ENCODE measurements at places on chromosomes 6 and 20.
A peak's percentile ranks its signal among the peaks of the same experiment; 100 is the strongest.

- H3K4me3 ChIP-seq = no peak overlapping the region
- H3K4me1 ChIP-seq = no peaks in the 10 kb centered on the region
- H3K27me3 ChIP-seq = no peaks in the 10 kb centered on the region
- no peak for DNase-seq
- H3K36me3 ChIP-seq = no peaks in the 10 kb centered on the region
Observed at GRCh38 chr6:22636452-22636851, 67.1 kb downstream of the HDGFL1 start.

GRCh38 chr20:36092398-36093024 lies 62.0 kb upstream of the EPB41L1 start:
- peaks cover 6% of the 10 kb centered on the region for H3K4me1 ChIP-seq
- no peak for DNase-seq
- H3K36me3 ChIP-seq = peaks cover 4% of the 10 kb centered on the region

GRCh38 chr6:12233693-12234571 lies 56.2 kb upstream of the EDN1 start:
- peak; percentile 60 for DNase-seq
- H3K4me3 ChIP-seq = peak overlapping the region; percentile 79
- peaks cover 28% of the 10 kb centered on the region for H3K4me1 ChIP-seq
- no peaks in the 10 kb centered on the region for H3K27me3 ChIP-seq

GRCh38 chr6:14647357-14647756 lies 529.8 kb downstream of the CD83 start:
- DNase-seq = no peak
- no peaks in the 10 kb centered on the region for H3K4me1 ChIP-seq
- no peak overlapping the region for H3K27ac ChIP-seq
- no peak overlapping the region for H3K4me3 ChIP-seq
- no peaks in the 10 kb centered on the region for H3K27me3 ChIP-seq

DNA sequence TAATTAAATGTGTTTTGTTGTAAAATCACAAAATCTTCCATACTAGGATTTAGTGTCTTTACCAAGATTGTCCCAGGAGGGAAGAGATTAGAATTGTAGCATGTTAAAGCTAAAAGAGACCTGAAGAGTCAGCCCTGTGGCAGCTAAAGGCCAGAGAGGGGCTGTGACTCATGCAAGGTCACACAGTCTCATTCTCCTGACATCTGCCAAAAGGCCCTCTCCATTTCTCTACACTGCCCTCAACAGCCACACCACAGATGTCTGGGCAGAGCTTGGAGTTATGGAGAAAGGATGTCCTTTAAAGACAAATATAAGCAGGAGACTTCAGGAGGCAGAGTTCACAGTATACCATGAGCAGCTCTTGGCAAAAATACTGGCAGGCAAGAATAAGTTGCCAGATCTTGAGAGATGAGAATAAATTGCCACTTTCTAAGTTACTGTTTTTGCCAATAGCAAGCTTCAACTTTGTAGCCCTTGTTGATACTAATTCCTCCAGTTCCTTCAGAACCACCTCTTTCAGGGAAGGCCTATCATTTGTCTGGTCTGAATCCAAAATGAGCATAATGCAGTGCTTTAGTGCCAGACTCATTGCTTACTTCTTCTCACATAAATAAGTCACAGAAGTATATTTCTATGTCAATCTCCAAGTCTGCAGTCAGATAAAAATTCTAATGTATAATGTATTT lies 41.7 kb downstream of the AKIRIN2 start:
- no peak overlapping the region for H3K27ac ChIP-seq
- no peaks in the 10 kb centered on the region for H3K27me3 ChIP-seq
- no peak for DNase-seq
- peaks cover 4% of the 10 kb centered on the region for H3K4me1 ChIP-seq

GRCh38 chr6:33312361-33313104 lies 1.3 kb downstream of the TAPBP start:
- H3K4me3 ChIP-seq = peak overlapping the region; percentile 97
- peaks cover 7% of the 10 kb centered on the region for H3K36me3 ChIP-seq
- DNase-seq = peak; percentile 83
- peaks cover 44% of the 10 kb centered on the region for H3K4me1 ChIP-seq
- H3K27me3 ChIP-seq = no peaks in the 10 kb centered on the region

DNA sequence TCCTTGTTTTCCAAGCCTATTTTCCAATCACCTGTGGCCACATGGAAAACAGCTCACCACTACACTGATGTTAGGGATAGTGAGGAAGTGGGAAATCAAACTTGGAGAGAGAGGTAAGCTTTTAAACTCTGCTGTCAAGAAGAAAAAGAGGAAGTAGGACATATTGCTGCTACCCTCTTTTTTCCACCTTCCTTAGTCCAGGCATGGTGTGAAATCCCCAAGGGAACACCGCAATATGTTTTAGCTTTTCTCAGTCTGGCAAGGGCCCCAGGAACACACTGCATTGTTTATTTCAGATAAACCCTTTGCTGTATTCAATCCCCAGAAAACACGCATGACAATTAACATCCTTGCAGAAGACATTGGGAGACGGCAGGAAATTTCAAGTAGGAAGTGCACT lies 61.3 kb downstream of the HS3ST5 start:
- no peak overlapping the region for H3K4me3 ChIP-seq
- no peaks in the 10 kb centered on the region for H3K36me3 ChIP-seq
- DNase-seq = no peak
- H3K4me1 ChIP-seq = no peaks in the 10 kb centered on the region
- no peak overlapping the region for H3K27ac ChIP-seq

DNA sequence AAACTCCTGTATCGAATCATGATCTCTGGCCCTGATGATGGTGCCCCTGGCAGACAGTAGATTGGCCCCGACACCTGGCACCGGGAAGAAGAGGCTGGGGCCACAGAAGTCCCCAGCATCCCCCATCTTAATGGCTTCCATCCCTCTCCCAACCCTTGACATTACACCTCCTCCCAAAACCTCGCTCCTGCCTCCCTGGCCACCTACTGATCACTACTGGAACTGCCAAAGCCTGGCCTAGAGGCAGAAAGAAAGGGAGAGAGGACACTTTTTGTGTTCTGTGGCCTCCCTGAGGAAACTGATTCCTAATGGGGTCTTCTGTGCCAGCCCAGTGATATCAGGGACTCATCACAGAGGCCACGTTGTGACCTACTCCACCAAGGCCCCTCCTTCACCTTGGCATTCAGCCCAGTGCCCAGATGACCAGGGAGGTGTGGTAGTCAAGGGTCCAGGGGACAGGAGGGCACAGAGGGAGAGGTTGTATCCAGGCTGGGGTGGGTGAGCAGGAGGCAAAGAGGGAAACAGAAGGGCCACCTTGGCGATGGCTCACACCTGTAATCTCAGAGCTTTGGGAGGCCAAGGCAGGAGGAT lies 6.1 kb downstream of the C20orf173 start:
- H3K27me3 ChIP-seq = no peaks in the 10 kb centered on the region
- no peaks in the 10 kb centered on the region for H3K4me1 ChIP-seq
- H3K36me3 ChIP-seq = no peaks in the 10 kb centered on the region
- H3K27ac ChIP-seq = no peak overlapping the region
- no peak for DNase-seq

DNA sequence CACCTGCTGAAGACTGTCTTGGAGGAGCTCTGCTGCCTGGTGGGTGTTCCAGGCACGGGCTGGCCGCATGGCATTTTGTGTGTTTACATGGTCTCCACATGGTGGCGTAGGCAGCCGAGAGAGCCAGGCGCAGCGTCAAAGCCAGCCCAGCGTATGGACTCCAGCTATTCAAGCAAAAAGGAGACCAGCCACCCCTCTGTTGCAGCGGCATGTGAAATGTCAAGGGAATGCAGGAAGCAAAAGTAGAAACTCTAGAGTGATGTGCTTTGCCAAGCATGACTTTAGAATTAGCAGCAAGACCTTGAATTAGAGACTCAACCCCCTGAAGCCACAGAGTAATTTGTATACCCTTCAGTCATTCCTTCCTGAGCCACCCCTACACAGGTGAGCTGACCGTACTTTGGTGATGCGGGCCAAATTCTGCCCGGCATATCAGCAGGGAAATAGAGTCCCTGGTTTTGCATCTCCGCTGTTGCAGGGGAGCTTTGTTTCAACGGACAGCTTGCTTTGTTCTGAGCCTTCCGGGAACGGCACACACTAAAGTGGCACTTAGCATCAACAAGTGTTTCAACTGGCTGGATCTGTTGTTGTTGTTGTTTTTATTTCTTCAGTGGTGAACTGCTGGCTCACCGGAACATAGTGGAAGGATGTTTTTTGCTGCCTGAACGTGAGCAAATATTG lies 48.5 kb downstream of the FNDC1 start:
- no peak overlapping the region for H3K4me3 ChIP-seq
- no peak overlapping the region for H3K27ac ChIP-seq
- no peaks in the 10 kb centered on the region for H3K4me1 ChIP-seq

- H3K36me3 ChIP-seq = no peaks in the 10 kb centered on the region
- H3K27me3 ChIP-seq = no peaks in the 10 kb centered on the region
- no peak overlapping the region for H3K4me3 ChIP-seq
Observed at GRCh38 chr6:143294265-143294860, 156.1 kb downstream of the ADAT2 start.

DNA sequence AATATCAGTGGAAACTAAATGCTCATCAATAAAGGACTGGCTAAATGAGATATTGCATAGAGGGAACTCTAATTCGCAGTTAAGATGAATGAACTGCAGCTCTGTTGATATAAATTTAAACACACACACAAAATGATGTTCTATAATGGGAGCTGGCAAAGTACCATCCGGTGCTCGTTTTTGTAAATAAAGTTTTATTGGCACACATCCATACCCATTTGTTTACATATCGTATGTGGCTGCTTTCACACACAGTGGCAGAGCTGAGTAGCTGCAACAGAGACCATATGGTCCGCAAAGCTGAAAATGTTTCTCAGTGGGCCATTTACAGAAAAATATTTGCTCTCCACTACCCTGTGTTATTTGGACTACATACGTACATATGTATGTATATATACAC lies 120.7 kb downstream of the EDN3 start:
- H3K27me3 ChIP-seq = peaks cover 14% of the 10 kb centered on the region
- H3K4me1 ChIP-seq = no peaks in the 10 kb centered on the region
- H3K27ac ChIP-seq = no peak overlapping the region

DNA sequence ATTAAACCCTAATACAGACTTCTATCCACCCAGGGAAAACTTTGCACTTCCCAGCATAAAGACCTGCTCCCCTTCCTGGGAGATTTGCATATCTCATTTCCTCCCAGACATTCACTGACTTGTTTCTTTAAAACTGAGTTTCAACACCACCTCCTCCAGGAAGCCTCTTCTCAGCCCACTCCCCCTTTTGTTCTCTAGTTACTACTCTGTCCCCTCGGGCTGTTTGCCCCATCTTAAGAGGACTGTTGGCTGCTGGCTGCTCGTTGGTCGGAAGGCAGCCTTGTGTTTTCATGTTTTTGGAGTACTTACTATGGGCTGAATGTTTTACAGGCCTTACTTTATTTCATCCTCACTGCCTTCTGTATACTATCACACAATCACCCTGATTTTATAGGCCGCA lies 6.6 kb downstream of the ARHGAP40 start:
- DNase-seq = no peak
- H3K27me3 ChIP-seq = peaks cover 38% of the 10 kb centered on the region
- no peak overlapping the region for H3K27ac ChIP-seq

DNA sequence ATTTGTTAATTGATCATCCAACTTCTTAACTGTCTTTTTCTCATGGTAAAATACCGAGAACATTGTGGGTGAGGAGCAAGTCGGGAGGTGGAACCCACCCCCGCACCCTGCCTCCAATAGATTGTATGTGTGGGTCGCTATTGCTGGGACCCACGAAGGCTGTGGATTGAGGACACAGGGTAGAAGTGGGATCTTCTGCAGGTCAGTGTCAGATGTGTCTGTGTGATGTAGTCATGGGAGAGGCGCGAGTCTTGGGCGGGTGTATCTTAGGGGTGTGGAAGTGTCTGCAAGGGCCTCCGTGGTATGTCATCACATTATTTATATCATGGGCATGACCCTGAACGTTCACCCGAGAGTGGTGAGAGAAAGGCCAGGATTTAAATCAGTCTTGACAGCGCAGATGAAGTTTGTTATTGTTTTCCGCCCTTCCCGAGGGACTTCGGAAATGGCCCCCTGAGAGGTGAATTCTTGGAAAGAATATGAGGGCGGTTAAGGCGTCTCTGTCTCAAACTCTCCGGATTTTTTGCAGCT lies 472 bp upstream of the PAQR8 start:
- no peak for DNase-seq
- H3K27me3 ChIP-seq = no peaks in the 10 kb centered on the region
- H3K4me3 ChIP-seq = peak overlapping the region; percentile 87
- peaks cover 21% of the 10 kb centered on the region for H3K4me1 ChIP-seq

Measured in natural killer cell treated with Interleukin-12 subunit alpha and Interleukin-12 subunit beta and Interleukin-15 and Interleukin-18, amount 100 ng/mL, for 72 hours (primary cell).